Activated CD4-positive, alpha-beta T cell treated with anti-CD3 and anti-CD28 coated beads, Interleukin-2, amount 10 ng/mL, durations not matched to agents 7 days and 5 days (primary cell): ENCODE measurements at places on chromosomes 3 and 15. TPM values are rescaled to one million over a fixed set of nuclear protein-coding genes. Genes with fewer than 3 reads are reported as not detected.

The RBP2 gene
- total RNA-seq = not detected

The RBPMS2 gene
- not detected for total RNA-seq

The CHL1 gene
- total RNA-seq = not detected

The PLS1 gene
- 2.1 TPM for total RNA-seq

The LRRC49 gene
- not detected for total RNA-seq
